PC-9 (cell line): ENCODE measurements at places on chromosomes 2 and 18. TPM values are rescaled to one million over a fixed set of nuclear protein-coding genes. Genes with fewer than 3 reads are reported as not detected.

The PRKRA gene
- 87.0 and 93.3 TPM in 2 replicates for total RNA-seq

The VPS4B gene
- 52.4 and 59.7 TPM in 2 replicates for total RNA-seq

The POTEE gene
- total RNA-seq = 0.20 TPM in 1 of 2 replicates, not detected in the other

The BCL11A gene
- total RNA-seq = not detected in 2 replicates

The POU3F3 gene
- total RNA-seq = not detected in 2 replicates
